Upper lobe of right lung (tissue), 1 donor: ENCODE measurements at places on chromosomes 2 and 18.

DNA sequence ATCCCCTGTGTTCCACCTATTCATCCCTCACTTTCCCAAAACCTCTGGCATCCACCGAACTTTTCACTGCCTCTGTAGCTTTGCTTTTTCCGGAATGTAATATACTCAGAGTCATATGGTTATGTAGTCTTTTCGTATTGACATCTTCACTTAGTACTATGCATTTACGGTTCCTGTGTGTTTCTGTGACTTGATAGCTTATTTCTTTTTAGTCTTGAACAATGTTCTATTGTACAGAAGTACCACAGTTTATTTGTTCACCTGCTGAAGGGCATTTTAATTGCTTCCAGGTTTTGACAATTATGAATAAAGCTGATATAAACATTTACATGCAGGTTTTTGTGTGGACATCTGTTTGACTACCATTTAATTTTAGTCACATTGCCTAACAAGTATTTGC lies 154.7 kb upstream of the DOK6 start:
- no peak for DNase-seq

DNA sequence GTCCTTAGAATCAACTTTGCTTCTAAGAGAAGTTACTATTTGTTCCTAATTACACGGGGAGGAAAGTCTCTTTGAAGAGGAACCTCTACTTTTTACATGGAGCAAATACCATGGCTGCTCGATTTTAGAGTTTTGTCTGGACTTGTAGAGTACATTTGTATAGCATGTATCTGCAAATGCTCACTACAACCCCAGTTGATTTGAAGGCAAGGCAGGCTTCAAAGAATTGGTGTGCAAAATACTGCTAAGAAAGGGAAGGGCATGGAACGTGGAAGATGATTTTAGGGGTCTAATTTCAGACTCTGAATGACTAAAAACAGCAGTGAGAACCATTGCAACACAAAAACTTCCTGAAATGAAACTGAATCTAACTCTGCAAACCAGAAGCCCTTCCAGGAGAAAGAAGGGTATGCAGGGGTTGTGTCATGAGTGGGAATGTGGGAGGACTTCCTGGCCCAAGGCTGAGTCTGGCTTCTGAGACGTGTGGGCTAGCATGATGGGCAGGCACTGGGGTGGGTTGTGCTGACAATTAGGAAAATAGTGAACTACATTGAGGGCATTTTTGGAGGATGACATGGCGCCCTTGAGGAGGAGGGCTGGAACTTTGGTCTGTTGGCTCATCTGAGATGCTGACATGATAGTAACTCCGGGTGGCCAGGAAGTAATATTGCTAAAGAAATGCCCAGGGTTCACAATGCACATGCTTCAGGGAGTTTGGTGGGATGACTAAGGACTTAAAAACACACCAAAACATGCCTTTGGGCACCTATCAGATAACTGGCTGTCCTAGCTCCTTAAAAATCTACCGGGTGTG lies 18.9 kb upstream of the IL1R2 start:
- DNase-seq: no peak

- no peak for DNase-seq
Measured at GRCh38 chr2:235312571-235312970, 181.3 kb upstream of the AGAP1 start.

DNA sequence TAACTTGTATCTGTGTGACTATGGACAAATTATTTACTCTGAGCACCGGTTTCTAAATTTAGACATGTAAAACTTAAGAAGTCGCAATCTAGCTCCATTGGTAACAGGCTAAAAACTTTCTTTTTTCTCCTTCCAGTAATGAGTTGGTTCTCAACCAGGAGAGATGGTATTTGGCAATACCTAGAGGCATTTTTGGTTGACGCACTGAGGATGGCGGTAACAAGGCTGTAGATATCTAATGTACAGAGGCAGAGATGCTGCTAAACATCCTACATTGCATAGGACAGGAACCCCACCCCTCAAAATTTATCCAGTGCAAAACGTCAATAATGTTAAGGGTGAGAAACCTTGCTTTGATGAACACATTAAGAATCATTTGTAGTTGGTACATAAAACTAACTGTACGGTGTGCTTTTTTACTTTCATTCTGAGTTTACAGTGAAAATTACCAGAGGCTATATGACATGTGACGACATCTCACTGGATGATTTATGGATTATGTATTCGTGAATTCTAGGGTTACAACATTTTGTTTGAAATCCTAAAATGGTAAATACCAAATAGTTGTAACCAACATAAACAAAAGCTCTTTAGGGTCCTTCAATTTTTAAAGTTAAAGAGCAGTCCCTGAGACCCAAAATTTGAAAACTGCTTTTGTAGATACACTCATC lies 91.3 kb downstream of the TLK1 start:
- DNase-seq: no peak

DNA sequence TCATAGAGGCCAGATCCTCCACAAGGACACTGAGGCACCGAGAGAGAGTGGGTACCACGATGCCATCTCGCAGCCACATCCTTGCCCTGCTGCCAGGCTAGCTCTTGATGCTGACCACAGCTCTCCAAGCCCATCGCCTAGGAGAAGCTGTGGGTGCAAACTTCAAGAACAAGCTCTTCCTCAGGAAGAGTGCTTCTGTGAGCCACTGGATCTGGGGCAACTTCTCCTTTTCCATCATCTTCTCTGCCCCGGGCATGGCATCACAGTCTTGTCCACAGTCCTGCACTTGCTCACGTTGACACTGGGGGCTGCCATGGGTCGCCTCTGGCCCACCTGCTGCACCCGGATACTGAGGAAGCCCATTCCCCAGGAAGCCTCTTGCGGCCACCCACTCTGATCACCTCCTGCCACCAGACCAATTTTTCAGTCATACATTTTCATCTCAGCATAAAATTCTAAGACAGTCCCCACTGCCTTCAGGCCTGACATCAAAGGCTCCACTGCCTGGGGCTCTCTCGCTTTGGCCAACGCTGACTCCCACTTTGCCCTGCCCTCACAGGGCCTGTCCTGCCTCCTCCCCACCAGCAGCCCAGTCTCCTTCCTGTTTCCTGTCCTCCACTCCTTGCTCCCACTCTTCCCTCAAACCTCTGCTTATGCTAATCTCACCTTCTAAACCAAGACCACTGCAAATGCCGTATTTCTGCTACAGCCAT lies 243.9 kb downstream of the AFF3 start:
- no peak for DNase-seq

DNA sequence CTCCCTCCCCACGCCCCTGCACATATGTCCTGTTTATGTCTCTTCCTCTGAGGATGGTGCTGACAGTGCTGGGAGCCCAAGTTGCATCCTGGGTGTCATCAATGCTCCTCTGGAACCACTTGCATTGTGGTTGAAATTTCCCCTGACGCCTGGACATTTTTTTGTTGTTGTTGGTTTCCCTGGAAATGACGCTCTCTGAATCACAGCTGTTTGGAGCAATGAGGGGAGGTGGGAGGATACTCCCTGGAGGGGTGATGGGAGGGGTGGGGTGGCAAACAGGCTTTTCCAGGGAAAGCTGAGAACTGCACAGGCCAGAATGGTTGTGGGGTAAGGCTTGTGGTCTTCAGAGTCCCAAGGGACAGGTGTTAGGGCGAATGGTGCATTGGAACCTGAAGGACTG lies 29.6 kb downstream of the CELF4 start:
- DNase-seq: no peak

GRCh38 chr18:70659036-70659925 lies 370.4 kb downstream of the SOCS6 start:
- no peak for DNase-seq

DNA sequence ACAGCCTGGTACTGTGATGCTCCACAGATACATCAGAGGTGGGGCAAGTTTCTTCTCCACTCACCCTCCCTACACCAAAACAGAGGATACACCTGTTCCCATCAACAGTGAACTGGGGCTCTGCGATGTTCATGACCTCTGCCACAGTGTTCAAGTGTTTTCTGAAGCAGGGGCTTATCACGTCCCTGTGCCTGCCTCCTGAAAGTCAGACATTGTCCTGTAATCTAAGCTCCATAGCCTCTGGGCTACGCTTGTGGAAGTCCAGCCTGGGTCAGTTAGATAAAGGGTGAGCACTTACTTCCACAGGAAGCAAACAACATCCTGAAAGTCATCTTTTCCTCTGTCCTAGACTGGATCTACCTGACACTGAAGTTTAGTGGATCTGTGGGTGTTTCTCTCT lies 20.2 kb upstream of the MRO start:
- no peak for DNase-seq

GRCh38 chr2:228866781-228867180 lies 404.3 kb downstream of the PID1 start:
- no peak for DNase-seq

- DNase-seq: no peak
Measured at GRCh38 chr18:13336841-13337240, 118.3 kb downstream of the LDLRAD4 start.

DNA sequence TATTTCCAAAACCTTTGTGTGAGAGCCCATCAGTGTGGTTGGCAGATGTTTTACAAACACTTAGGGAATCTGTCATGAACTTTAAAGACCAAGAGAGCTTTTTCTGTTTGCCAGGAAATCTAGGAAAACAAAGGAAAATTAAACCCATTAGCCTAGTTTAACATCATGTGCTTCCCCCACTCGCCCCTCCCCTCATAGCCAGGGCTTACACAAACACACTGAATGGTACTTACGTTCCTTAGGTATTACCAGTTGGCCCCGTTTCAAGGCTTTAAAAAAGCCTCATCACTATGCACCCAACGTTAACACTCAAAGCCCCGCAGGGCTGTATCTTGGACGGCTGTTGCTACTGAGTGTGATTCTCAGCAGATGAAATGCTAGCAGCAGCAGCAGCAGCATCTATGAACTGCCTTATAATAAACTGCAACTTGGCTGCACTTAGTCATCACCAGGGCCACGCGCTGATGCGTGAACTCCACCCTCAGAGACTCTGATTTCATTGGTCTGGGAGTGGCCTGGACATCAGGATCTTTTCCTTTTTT lies 20.1 kb upstream of the TTC39C start:
- DNase-seq: no peak

- peak; percentile 50 for DNase-seq
Measured at GRCh38 chr2:232483311-232483922, 4.2 kb downstream of the ECEL1 start.

GRCh38 chr2:106869512-106870275 lies 16.3 kb downstream of the ST6GAL2 start:
- DNase-seq: no peak

DNA sequence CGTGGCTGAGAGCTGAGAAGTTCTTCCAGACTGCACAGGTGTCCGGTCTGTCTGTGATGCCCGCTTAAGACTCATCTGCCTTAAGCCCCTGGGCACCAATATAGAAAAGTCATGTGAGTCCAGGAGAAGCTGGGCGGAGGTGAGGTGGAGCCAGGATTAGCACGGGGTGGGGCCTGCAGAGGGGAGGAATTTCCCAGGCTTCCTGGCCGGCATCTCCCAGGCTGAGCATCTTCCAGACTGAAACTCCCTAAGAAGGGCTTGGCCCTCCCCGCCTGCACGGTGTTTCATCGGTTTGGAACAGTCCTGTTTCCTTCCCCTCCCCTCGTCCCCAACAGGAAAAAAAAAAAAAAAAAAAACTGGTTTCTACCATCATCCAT lies 270.3 kb downstream of the ATAD2B start:
- DNase-seq: no peak

- DNase-seq: no peak
Measured at GRCh38 chr2:142234741-142235140, 103.9 kb upstream of the LRP1B start.

DNA sequence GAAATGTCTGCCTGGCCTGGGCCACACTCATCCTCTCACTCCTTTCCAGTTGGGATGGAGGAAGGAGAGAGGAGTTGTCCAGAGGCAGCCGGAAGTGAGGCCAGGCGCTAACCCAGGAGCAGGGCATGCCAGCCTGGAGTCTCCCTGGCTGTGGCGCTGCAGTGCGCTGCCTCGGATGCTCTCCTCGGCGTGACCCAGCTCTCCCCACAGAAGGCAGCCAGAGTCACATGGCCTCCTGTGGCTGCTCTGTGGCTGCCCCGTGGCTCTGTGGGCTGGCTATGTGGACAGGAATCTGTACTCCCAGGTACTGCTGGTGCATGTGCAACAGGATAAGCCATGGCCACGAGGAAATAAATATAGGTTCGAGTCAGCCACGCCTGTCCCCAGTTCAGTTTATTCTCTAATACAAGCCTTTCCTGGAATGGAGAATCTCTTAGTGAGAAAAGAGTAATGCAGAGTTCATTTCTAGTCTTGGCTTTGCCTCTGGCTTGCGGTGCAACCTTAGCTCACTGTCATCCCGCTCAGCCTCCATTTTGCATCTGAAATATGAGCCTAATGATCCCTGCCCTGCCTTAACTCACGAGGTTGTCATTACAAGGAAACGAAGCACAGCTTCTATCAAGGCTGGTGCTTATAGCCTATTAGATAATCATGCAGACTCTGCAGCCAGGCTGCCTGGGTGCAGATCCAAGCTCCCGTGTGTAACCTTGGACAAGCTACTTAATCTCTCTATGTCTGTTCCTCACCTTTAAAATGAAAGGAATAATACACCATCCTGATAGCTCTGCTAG lies 106.3 kb downstream of the ANTXR1 start:
- DNase-seq: no peak

- DNase-seq: no peak
Measured at GRCh38 chr2:51722311-51722710, 690.4 kb upstream of the NRXN1 start.

DNA sequence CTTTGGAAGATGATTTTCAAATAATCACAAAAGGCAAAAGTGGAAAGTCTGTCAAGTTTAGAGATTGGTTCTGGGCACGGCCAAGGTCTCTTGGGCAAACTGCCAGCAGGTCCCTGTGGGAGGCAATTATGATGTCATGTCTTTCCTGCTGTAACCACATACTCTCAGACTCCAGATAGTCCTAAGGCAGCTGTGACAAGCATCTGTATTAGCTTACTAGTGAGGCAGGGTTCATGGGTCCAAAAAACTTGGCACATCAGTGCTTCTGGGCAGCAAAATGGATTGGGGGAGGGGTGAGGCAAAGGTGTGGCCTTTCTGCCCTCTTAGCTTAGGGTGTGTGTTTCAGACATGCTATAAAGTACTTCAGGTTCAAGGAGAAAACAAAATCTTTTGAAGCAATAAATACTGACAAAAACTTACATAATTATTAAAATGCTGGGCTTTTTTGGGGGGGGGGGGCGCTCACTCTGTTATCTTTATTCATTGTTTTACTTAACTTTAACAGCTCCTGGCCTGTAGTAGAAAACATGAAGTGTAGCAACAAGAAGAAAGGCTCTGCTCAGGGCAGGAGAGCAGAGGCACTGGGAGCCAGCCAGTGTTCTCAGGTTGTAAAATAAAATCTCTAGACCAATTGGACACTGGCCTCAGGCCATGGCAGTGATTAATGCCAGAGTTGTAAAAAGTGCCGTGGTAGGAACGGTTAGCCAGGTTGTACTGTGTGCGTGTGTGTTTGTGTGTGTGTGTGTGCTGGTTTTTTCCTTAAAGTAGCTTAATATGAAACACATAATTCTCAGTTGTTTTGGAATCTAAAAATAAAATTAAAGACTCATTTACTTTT lies 14.3 kb upstream of the TANC1 start:
- peak; percentile 77 for DNase-seq

- DNase-seq: no peak
Measured at GRCh38 chr2:24816404-24816803, 23.2 kb downstream of the CENPO start.

GRCh38 chr2:196415384-196415783 lies 224.1 kb upstream of the CCDC150 start:
- no peak for DNase-seq

- DNase-seq: no peak
Measured at GRCh38 chr2:61949714-61950560, 44.5 kb downstream of the COMMD1 start.

- DNase-seq: no peak
Measured at GRCh38 chr18:26535630-26536029, 12.7 kb downstream of the KCTD1 start.

- DNase-seq: no peak
Measured at GRCh38 chr2:226299771-226300170, 499.8 kb downstream of the IRS1 start.

- no peak for DNase-seq
Measured at GRCh38 chr2:145807554-145807953, 1287.6 kb upstream of the ZEB2 start.
